ENCODE measurements at places on chromosomes 3 and 15. TPM values are rescaled to one million over a fixed set of nuclear protein-coding genes. Genes with fewer than 3 reads are reported as not detected.

The GATA2 gene
- total RNA-seq, result 0.51 TPM

- H3K27ac ChIP-seq, result no peak overlapping the region
- no peak overlapping the region for H3K4me3 ChIP-seq
- H3K4me1 ChIP-seq, result peaks cover 20% of the 10 kb centered on the region
- H3K27me3 ChIP-seq, result no peaks in the 10 kb centered on the region
Observed at GRCh38 chr3:113728661-113729060, 17.4 kb downstream of the NAA50 start.

The MORC1 gene
- not detected for total RNA-seq

- H3K36me3 ChIP-seq, result peaks cover 5% of the 10 kb centered on the region
- peaks cover 12% of the 10 kb centered on the region for H3K4me1 ChIP-seq
- no peak overlapping the region for H3K4me3 ChIP-seq
- DNase-seq, result no peak
- H3K27me3 ChIP-seq, result no peaks in the 10 kb centered on the region
Observed at GRCh38 chr15:56910801-56911200, 7.6 kb upstream of the TCF12 start.

- no peak overlapping the region for H3K4me3 ChIP-seq
- no peaks in the 10 kb centered on the region for H3K4me1 ChIP-seq
- H3K36me3 ChIP-seq, result no peaks in the 10 kb centered on the region
- peaks cover 12% of the 10 kb centered on the region for H3K27me3 ChIP-seq
- no peak for DNase-seq
Observed at GRCh38 chr3:129966876-129967275, 7.6 kb upstream of the TRH start.

The CX3CR1 gene
- total RNA-seq, result not detected

DNA sequence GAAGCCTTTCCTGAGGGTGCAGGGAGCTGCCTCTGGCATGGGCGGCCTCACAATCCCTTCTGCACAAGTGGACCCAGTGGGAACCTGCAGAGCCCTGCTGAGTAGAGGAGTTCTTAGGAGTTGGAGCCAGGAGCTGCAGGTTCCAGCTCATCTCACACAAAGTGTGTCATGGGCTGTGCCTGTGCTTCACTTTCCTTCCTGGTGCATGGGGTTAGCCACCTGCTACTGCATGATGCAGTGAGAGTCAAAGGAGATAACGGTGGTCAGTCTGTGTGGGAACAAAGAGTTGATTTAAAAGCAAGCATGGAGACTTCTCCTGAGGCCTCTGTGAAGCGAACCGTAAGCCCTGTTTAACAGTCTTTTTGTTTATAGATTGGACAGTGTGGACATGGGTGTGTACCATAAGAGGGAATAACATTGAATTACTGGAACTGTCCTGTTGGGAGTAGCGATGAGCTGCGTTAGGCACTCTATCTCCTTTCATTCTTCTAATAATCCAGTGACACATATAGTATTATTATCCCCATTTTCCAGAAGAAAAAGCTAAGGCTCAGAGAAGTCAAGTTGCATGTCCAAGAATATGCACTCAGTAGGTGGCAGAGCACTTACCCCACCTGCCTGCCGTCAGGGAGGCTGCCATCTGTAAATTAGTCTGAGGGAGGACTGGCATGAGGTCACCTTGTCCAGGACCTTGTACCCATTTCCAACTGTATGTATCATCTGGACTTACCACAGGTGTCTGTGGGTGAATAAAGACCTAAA is 68.7 kb upstream of the PRR23C start:
- H3K27ac ChIP-seq, result no peak overlapping the region
- no peaks in the 10 kb centered on the region for H3K27me3 ChIP-seq
- no peaks in the 10 kb centered on the region for H3K36me3 ChIP-seq
- H3K4me3 ChIP-seq, result no peak overlapping the region
- DNase-seq, result peak; percentile 15

DNA sequence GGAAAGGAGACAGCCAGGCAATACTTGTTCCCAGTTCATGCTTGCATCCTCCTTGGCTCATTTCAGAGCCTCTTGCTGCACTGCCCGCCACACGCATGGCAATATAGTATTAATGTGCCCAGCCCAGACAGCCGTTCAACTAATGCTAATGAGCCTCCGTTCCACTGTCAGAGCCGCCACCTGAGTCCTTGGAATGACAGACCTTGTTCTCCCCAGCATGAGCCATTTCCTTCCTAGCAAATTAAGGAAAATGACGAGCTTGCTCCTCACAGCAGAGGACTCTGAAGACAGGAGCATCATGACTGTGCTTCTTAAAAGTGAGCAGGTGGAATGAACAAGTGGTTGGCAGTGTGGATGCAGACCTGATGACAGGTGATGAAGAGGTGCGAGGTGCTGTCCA is 10.8 kb upstream of the LRRC15 start:
- no peaks in the 10 kb centered on the region for H3K36me3 ChIP-seq
- peaks cover 54% of the 10 kb centered on the region for H3K27me3 ChIP-seq
- no peak for DNase-seq
- H3K27ac ChIP-seq, result no peak overlapping the region

The LRCH3 gene
- total RNA-seq, result 55.3 TPM

The SPRED1 gene
- total RNA-seq, result 26.4 TPM

- peaks cover 7% of the 10 kb centered on the region for H3K36me3 ChIP-seq
- DNase-seq, result no peak
- no peak overlapping the region for H3K27ac ChIP-seq
- no peaks in the 10 kb centered on the region for H3K4me1 ChIP-seq
- no peak overlapping the region for H3K4me3 ChIP-seq
Observed at GRCh38 chr15:71511796-71512681, 298.3 kb upstream of the NR2E3 start.

The GPR156 gene
- 1.0 TPM for total RNA-seq

The SLC6A1 gene
- not detected for total RNA-seq

- DNase-seq, result no peak
- H3K27ac ChIP-seq, result no peak overlapping the region
- H3K4me3 ChIP-seq, result no peak overlapping the region
Observed at GRCh38 chr3:139756529-139757103, 78.8 kb upstream of the NMNAT3 start.

DNA sequence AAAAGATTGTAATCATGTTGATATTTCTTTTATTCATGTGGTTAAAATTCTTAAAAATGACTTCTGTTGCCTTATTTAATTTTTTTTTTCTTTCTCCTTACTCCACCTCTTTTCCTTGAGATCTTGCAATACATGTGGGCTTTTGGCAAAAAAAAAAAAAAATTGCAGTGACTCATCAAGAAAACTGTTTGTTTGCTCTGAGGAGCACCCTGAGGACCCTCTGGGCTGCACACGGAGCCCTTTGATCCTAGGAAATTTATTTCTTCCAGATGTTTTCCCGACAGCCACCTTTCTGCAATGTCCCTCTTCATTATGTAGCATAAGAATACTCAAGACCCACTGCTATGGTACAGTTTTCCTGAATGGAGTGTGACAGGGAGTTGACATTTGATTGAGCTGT is 371.7 kb downstream of the ZBTB20 start:
- H3K27me3 ChIP-seq, result no peaks in the 10 kb centered on the region
- no peaks in the 10 kb centered on the region for H3K36me3 ChIP-seq
- H3K27ac ChIP-seq, result no peak overlapping the region
- H3K4me1 ChIP-seq, result no peaks in the 10 kb centered on the region
- peak; percentile 32 for DNase-seq
- H3K4me3 ChIP-seq, result no peak overlapping the region

Data from MCF 10A (cell line).